ENCODE measurements at places on chromosomes 11 and 22. TPM values are rescaled to one million over a fixed set of nuclear protein-coding genes. Genes with fewer than 3 reads are reported as not detected.

FJX1 gene
- total RNA-seq, result 0.34 TPM

FOLR2 gene
- not detected for total RNA-seq

KCNJ1 gene
- not detected for total RNA-seq

NARS2 gene
- 38.2 TPM for total RNA-seq

CCND1 gene
- 26.4 TPM for total RNA-seq

RBM4 gene
- 131 TPM for total RNA-seq

SCUBE1 gene
- not detected for total RNA-seq

ZP1 gene
- not detected for total RNA-seq

SMTNL1 gene
- not detected for total RNA-seq

STK33 gene
- 0.34 TPM for total RNA-seq

JHY gene
- total RNA-seq, result 0.71 TPM

XNDC1N gene
- 21.5 TPM for total RNA-seq

ANGPTL5 gene
- not detected for total RNA-seq
